HL-60 (cell line): ENCODE measurements at places on chromosomes 6 and 20.

DNA sequence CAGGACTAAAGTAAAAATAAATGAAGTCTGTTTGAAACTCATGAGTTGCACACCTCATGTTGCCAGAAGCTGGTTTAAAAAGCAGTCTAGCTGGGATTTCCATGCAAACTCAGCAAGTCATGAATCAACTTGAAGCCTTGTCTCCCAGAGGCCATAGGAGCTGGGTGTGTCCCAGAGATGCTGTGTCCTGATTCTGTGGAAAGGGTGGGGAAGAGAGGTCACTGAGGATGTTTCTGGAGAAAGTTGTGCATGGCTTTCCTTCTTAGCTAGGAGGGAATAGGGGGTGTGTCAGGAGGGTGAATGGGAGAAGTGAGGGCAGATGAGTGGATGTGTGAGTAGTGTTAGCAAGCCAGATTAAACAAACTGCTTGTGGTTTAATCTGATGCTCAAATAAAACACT is 111.3 kb downstream of the ADAT2 start:
- DNase-seq, result no peak

DNA sequence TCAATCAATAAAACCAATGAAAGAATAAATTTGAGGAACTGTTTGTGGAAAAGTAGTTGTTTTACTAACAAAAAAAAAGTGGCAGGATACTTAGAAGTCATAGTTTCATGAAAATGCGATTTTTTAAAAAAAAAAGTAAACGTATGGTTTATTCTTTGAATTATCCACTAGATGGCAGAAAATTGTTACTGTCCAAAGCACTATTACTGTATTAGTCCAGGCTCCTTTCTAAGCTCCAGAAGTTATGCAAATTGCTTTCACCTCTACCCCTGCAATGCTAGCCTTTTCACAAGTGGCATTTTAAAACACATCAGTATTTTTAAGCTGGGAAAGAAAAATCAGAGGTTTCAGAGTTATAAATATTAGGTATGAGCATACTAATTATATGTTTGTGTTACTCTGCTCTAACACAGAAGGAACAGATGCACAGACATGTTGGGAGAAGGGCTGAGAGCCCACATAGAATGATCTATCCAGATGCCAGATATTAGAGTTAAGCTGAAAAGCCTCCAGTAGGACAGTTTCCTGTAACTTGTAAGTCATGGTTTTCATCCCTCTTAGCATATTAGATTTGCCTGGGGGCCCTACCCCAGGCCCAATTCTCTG is 63.9 kb downstream of the FHL5 start:
- DNase-seq, result no peak

GRCh38 chr6:78868116-78868515 is 765 bp downstream of the IRAK1BP1 start:
- no peak for DNase-seq

- DNase-seq, result no peak
Measured at GRCh38 chr6:129981598-129981997, 36.8 kb upstream of the L3MBTL3 start.

- no peak for DNase-seq
Measured at GRCh38 chr6:4271761-4272470, 136.5 kb upstream of the ECI2 start.

GRCh38 chr6:140063021-140063399 is 688.6 kb upstream of the CITED2 start:
- no peak for DNase-seq

GRCh38 chr6:18262702-18263417 is 1.5 kb downstream of the DEK start:
- no peak for DNase-seq

GRCh38 chr20:37627060-37627766 is 66.6 kb upstream of the CTNNBL1 start:
- peak; percentile 22 for DNase-seq

DNA sequence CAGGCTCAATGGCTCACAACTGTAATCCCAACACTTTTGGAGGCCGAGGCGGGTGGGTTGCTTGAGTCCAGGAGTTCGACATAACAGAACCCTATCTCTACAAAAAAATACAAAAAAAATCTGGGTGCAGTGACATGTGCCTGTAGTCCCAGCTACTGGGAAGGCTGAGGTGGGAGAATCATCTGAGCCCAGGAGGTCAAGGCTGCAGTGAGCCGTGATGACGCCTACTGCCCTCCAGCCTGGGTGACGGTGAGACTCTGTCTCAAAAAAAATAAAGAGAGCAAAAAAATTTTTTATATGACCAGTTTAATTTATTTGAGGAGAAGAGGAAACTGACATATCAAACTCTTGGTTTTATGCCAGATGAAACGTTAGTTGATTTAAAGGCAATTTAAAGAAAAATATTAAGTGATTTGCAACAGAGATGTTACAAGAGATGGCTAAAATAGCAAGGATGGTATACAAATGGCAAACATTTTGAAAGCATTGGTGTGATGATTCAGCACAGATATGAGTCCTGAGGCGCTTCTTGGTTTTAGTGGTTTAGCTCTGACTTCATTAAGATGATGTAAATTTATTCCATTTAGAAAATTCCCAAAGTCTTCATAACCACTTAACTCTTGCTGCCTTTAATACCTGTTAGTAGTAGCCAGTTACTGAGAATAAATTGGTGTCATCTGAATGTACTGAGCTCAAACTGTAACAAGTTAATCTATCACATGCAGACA is 17.7 kb downstream of the GTF2H5 start:
- no peak for DNase-seq

DNA sequence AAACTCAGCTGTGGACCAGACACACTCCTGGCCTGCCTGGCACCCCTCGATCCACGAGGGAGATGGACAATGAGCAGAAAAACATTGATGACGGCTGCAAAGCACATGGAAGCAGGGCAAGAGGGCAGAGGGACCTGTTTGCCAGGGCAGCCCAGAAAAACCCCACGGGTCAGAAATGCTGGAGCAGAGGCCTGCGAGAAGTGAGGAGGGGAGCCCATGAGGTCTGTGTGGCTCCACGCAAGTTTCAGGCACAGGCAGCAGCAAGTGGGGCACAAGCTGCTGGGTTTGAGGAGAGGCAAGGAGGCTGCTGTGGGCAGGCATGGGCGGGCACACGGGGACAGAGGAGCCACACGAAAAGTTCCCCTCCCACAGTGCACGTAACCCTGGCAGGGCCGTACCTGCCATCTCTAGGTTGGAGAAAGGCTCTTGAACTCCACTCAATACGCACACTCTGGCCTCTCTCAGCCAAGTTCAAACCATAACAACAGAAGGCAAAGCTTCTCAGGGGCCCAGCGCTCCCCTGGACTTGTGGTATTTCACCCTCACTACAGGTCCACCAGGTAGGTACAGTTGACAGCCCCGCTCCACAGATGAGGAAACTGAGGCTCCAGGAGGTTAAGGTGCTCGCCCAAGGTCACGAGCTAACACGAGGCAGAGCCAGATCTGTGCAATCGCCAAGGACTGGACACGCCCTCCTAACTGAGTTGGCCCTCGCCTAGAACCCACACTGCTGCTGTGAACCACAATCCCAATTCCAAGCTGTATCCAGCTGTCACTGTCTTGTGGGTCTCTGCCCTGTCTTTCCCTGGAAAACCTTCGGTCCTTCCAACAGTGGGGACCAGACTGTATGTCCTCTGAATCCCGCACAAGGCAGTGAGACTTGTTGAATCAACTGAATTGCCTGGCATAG is 108.2 kb downstream of the NOL4L start:
- no peak for DNase-seq

- DNase-seq, result no peak
Measured at GRCh38 chr6:163529605-163530004, 115.1 kb downstream of the QKI start.

DNA sequence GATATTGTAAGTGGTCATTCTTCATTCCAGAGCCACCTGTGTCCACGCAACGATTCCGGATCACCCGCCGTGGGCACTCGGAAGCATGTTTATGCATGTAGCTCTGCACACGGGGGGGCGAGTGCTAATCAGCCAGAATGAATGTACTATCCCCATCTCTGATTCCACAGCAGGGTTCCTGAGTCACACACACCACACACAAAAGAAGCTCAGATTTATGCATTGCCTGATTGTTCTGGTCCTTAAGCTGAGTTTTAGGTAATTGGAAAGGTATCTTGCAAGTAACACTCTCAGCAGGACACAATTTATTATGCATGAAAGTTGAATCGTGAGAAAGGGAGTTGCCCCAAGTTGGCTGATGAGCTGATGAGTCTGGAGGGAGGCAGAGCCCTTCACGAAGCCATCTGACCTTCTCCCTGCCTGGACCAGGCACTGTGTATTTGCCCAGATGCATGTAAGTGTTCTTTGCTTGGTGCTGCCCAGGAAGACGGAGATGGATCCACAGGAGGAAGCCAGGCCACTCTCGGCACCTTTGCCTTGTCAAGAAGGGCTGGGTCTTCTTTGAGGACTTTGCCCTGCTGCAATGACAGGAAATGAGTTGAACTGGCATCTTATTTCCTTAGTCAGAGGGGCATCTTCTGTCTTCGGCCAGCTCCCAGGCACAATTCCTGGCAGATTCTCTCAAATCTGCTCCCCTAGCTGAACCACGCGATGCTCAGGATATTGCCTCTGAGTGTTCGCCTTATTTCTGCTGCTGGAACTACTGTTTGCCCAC is 141.1 kb downstream of the SYNDIG1 start:
- DNase-seq, result no peak

- no peak for DNase-seq
Measured at GRCh38 chr6:108616544-108616943, 55.8 kb downstream of the FOXO3 start.

GRCh38 chr20:44221368-44221954 is 10.9 kb upstream of the OSER1 start:
- no peak for DNase-seq
